Fibroblast of villous mesenchyme (primary cell): ENCODE measurements at places on chromosomes 11 and 22. TPM values are rescaled to one million over a fixed set of nuclear protein-coding genes. Genes with fewer than 3 reads are reported as not detected.

Gene SCGB1D2
- total RNA-seq: not detected in 2 replicates

Gene GGTLC2
- total RNA-seq: not detected in 2 replicates

Gene PPARA
- 14.2 and 15.5 TPM in 2 replicates for total RNA-seq

Gene PRRG4
- total RNA-seq: under 0.01 TPM in 2 replicates

Gene FAM180B
- not detected in 2 replicates for total RNA-seq

Gene CHRM4
- total RNA-seq: under 0.01 TPM in 1 of 2 replicates, not detected in the other

Gene WT1
- total RNA-seq: 5.8 and 16.4 TPM in 2 replicates

Gene CRYBA4
- not detected in 2 replicates for total RNA-seq

Gene DNAJB7
- total RNA-seq: not detected in 2 replicates

Gene SBF2
- 35.0 and 41.6 TPM in 2 replicates for total RNA-seq

GRCh38 chr22:31084811-31085492, 3.8 kb downstream of the SMTN start:
- peak; percentile 82 for DNase-seq

- no peak for DNase-seq
Measured at GRCh38 chr11:93468290-93468689, 74.9 kb downstream of the SMCO4 start.

GRCh38 chr11:19713196-19714021, 772 bp downstream of the NAV2 start:
- DNase-seq: no peak

- DNase-seq: no peak
Measured at GRCh38 chr11:118514103-118514502, 13.2 kb upstream of the TTC36 start.

- no peak for DNase-seq
Measured at GRCh38 chr11:2202071-2202899, 30.7 kb upstream of the TH start.

DNA sequence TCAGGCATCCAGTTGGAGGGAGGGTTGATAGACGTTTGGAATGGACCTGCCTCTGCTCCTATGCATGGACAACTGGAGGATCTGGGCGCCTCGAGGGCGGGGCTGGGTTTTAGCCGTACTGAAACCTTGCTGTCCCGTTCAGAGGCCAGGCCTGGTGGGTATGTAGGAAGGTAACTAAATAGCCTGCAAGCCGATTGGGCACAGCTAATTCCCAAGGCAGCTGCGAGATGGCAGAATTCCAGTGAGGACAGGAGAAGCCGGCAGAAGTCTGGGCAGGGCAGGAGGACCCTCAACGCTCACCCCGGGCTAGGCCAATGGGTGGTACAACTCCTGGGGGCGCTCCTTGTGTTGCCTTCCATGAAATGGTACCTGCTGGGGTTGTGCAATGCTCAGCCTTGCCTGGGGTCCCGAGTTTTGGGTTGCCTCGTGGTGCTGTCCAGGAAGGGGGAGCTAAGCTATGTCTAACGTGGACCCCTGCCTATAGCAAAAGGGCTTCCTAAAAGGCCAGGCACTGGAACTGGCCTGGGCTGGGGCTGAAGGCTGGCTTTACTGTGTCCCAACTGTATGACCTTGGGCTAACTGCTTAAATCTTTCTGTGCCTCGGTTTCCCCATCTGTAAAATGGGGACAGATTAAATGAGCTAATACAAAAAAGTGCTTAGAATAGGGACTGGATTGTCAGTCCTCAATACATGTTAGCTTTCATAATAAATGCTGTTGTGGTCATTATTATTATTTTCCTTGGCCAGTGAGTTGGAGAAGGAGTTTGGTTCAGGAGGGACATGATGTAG, 30.1 kb upstream of the CD82 start:
- DNase-seq: no peak

DNA sequence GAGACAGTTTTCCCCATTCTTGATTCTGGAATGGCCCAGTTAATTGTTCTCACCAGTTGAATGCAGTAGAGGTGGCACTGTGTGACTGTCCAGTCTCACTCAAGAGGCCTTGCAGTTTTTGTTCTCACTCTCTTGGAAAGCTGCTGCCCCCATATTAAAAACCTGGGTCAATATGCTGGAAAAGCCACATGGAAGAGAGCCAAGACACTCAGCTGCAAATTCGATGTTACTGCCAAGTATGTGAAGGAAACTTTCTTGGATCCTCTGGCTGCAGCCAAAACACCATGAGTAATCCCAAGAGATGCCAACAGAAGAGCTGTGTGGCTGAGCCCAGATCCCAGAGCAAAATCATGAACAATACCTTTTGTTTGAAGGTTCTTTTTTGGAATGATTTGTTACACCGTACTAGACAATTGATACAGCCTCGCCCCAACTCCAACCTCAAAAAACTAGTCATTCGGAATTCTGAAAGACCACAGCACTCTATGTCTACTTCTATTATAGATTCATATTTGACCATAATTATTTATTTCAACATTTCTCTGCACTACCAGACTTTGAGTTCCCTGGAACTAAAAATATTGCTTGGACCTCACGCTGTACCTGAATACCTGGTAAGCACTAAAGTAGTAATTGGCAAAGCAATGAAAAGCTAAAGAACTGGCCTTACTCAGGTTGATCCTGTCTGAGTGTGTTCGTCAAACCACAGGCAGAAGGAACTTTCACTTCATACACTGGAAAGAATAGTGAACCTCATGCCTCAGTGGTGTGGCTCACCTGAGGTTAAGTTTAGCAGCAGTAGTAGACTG, 378.8 kb downstream of the ETS1 start:
- peak; percentile 73 for DNase-seq

DNA sequence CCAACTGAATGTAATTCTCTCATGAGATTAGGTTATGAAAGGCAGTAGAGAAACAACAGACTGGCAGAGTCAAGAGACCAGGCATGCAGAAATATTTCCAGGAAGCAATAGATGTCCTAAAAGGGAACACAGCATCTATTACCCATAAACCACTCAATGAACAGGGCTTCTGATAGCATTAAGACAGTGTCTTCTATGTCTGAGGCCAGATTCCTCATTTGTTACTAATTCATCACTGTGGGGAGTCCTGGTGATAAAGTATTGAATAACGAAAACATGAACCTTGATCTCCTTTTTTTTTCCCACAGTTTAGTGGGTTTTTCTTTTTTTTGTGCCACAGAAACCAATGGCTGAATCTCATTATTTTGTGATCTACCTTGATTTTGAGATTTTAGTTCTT, 339.0 kb downstream of the METTL15 start:
- peak; percentile 48 for DNase-seq

- DNase-seq: no peak
Measured at GRCh38 chr11:61071208-61071681, 31.0 kb upstream of the CD5 start.

GRCh38 chr11:121575963-121576290, 123.2 kb upstream of the SORL1-AS1 start:
- DNase-seq: no peak

DNA sequence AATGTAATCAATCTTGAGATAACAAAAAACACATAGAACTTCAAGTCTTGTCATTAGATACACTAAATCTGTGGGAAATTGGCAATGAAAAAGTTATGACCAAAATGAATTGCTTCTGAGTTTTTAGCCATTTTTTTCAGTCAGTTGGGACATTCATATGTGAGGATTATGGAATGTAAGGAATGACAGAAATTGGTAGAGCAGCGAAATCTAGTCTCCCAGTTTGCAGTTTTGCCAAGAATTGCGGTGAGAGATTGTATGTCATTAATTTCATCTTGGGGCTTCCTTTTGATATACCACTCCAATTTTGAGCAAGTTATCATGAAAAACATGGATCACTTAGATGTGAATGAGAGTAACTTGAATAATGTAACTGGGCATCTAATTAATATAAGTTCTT, 49.9 kb downstream of the SIK2 start:
- DNase-seq: no peak
